ENCODE measurements at places on chromosomes 3 and 15.

- DNase-seq = peak; percentile 46
Observed at GRCh38 chr3:60053526-60054265, 1003.9 kb upstream of the CFAP20DC start.

GRCh38 chr3:83218383-83219200 is 1457.1 kb upstream of the GBE1 start:
- DNase-seq = no peak

GRCh38 chr3:487614-488013 is 291.1 kb downstream of the CHL1 start:
- no peak for DNase-seq

GRCh38 chr3:66836363-66837152 is 161.5 kb upstream of the KBTBD8 start:
- no peak for DNase-seq

GRCh38 chr3:100048248-100048647 is 66.1 kb downstream of the FILIP1L start:
- no peak for DNase-seq

DNA sequence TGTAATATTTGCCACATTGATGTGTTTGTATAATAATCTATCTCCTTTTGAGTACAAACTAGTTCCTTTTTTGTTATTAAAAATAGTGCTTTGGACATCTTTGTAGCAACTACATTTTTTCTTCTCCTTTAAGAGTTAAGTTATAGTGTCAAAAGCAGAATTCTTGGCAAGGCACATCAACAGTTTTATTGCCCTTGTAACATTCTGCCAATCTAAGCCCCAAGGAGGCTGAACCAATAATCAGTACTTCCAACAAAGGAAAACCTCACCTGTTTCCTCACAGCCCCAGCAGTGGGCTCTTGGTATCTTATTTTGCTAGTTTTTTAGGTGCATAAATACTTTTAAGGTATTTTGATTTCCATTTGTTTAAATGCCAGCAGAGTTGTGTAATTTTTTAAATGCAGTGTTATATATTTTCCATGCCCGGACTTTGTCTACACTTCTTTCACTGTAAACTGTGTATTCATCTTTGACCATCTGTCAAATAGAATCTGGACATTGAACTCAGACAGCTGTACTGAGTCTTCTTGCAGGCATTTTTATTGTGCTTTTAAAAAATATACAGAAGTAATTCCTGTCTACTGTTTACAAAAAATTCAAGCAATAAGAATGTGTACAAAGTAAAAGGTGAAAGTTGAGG is 101.0 kb downstream of the MYLK start:
- DNase-seq = no peak

DNA sequence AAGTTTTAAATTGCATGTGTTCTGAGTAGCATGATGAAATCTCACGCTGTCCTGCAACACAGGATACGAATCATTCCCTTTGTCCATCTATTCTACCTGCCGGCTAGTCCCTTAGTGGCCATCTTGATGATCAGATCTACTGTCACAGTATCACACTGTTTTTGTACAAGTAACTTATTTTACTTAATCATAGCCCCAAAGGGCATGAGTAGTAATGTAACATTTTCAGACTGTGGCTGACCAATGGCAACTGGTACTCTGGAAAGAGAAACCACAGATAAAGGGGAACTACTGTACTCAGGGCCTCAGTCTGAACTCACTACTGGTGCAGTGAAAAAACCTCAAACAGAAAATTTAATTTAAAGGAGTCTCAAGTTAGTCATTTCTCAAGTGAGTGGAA is 127.3 kb upstream of the MRPL3 start:
- DNase-seq = no peak

GRCh38 chr15:96804754-96805153 is 474.3 kb downstream of the NR2F2 start:
- DNase-seq = no peak

- no peak for DNase-seq
Observed at GRCh38 chr3:27213450-27213849, 155.7 kb downstream of the NEK10 start.

GRCh38 chr3:147431751-147432150 is 22.6 kb downstream of the ZIC1 start:
- DNase-seq = no peak

- no peak for DNase-seq
Observed at GRCh38 chr3:17028363-17028762, 143.6 kb downstream of the PLCL2 start.

- DNase-seq = no peak
Observed at GRCh38 chr3:141012571-141012970, 38.6 kb upstream of the SPSB4 start.

- DNase-seq = no peak
Observed at GRCh38 chr3:177427540-177427939, 230.3 kb upstream of the TBL1XR1 start.

DNA sequence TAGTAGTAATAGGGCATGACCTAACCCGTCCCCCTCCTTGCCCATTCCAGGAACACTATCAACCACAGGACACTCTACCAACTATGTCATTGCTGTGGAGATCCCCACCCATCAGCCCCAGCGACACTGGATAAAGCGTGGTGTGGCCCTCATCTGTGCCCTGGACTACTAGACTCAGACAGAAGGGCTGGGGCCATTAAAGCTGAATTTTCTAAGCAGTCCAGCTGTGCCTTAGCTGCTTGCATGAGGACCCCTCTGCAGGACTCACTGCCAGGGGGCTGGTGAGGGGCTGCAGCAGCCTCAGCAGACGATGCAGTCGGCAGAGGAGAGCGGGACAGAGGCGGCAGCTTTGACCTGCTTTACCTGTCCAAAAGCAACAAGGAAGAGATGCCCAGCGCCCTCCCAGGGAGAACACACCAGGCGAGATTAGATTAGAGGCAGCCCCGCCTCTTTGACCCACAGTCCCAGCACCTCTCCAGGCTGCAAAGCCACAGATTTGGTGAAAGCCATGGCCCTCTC is 44.6 kb downstream of the SEMA3G start:
- no peak for DNase-seq

- DNase-seq = no peak
Observed at GRCh38 chr3:52085681-52086282, 29.4 kb upstream of the DUSP7 start.
